Naive thymus-derived CD4-positive, alpha-beta T cell (primary cell): ENCODE measurements at places on chromosomes 7 and 10. TPM values are rescaled to one million over a fixed set of nuclear protein-coding genes. Genes with fewer than 3 reads are reported as not detected.
A peak's percentile ranks its signal among the peaks of the same experiment; 100 is the strongest.

REPIN1 gene
- total RNA-seq, result 79.7 TPM

OLAH gene
- total RNA-seq, result not detected

ZNF786 gene
- 5.4 TPM for total RNA-seq

CISD1 gene
- total RNA-seq, result 5.1 TPM

LRRTM3 gene
- not detected in 2 replicates for total RNA-seq

RELN gene
- not detected for total RNA-seq

DNA sequence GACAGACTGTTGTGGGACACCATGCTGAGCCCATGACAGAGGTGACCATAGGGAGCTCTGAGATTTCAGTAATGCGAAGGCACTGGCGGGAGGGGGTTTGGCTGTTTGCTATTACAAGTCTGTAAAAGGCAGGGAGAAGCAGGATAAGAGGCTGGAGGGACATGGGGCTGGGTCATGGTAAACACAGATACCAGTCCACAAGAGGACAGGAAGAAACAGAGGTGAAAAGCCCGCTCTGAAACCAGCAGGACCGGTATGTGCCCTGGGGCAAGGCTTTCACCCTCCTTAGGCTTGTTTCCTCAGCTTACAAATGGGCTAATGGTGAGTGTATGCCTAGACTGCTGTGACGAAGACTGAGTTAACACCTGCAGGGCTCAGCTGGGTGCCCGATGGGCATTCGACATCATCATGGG is 34.1 kb downstream of the ANXA11 start:
- H3K36me3 ChIP-seq, result peaks cover 81% of the 10 kb centered on the region
- no peak overlapping the region for H3K4me3 ChIP-seq
- peak overlapping the region; percentile 44 for H3K27ac ChIP-seq
- H3K27me3 ChIP-seq, result no peaks in the 10 kb centered on the region

DNA sequence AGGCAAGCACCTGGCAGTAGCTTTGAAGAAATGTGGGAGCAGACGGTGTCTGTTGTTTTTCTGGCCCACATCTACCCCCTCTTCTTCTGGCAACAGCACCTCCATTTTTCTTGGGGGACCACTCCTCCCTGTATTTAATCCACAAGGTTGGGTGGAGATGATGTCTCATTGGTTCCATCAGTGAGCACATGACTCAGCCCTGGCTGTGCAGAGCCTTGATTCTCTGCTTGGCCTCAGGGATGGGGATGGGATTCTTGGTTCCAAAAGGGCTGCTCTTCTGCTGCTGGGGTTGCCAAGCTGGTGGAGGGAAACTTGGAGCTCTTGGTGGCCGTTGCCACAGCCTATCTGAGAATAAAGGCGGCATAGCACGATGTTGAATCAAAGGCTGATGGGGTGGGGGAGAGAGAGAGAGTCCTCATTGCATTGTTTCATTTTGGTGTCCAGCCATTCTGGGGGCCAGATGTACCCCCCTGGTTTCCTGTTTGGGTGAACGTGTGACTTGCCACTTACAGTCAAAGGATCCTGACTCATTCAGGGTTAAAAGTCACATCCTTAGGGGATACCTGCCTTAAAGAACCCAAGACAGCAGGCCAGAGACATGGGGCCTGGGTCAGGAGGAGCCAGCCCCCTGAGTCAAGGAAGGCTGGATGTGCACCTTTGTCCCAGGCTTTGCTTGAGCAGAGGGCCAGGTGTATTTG is 25.9 kb downstream of the GRK5 start:
- no peaks in the 10 kb centered on the region for H3K4me1 ChIP-seq
- no peaks in the 10 kb centered on the region for H3K27me3 ChIP-seq
- no peaks in the 10 kb centered on the region for H3K36me3 ChIP-seq
- DNase-seq, result no peak

GRCh38 chr10:22016046-22016705 is 12.6 kb upstream of the DNAJC1 start:
- H3K36me3 ChIP-seq, result no peaks in the 10 kb centered on the region
- no peak for DNase-seq
- no peaks in the 10 kb centered on the region for H3K4me1 ChIP-seq
- H3K4me3 ChIP-seq, result no peak overlapping the region

- no peaks in the 10 kb centered on the region for H3K27me3 ChIP-seq
- no peaks in the 10 kb centered on the region for H3K36me3 ChIP-seq
- DNase-seq, result no peak
- H3K4me3 ChIP-seq, result no peak overlapping the region
- peaks cover 19% of the 10 kb centered on the region for H3K4me1 ChIP-seq
- H3K27ac ChIP-seq, result no peak overlapping the region
Measured at GRCh38 chr10:70320751-70321150, 36.9 kb upstream of the NPFFR1 start.

GRCh38 chr7:151390598-151391357 is 19.1 kb downstream of the WDR86 start:
- H3K4me1 ChIP-seq, result no peaks in the 10 kb centered on the region
- DNase-seq, result no peak
- H3K4me3 ChIP-seq, result no peak overlapping the region
- H3K27ac ChIP-seq, result no peak overlapping the region
- H3K36me3 ChIP-seq, result no peaks in the 10 kb centered on the region

- H3K27ac ChIP-seq, result no peak overlapping the region
- H3K27me3 ChIP-seq, result no peaks in the 10 kb centered on the region
- no peak overlapping the region for H3K4me3 ChIP-seq
- no peaks in the 10 kb centered on the region for H3K36me3 ChIP-seq
Measured at GRCh38 chr7:102454468-102454867, 10.2 kb downstream of the ALKBH4 start.

DNA sequence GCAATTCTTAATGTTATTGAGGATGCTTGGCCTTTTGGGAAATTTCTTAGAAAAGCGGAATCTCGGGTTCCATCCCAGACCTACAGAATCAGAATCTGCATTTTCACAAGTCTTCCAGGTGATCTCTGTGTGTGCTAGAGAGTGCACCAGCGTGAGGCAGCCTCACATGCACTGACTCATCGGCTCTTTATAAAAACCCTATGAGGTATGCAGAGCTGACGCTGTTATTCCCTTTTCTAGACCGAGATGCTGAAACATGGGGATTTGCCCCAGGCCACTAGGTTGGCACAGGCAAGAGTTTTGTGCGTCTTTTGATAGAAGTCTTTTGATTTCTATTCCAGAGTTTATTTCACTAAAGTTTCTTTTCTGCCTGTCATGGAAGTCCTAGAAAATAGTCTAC is 61.2 kb downstream of the CDCA7L start:
- H3K4me3 ChIP-seq, result no peak overlapping the region
- no peak overlapping the region for H3K27ac ChIP-seq
- H3K27me3 ChIP-seq, result no peaks in the 10 kb centered on the region
- no peaks in the 10 kb centered on the region for H3K36me3 ChIP-seq
- no peak for DNase-seq

- no peak for DNase-seq
- no peaks in the 10 kb centered on the region for H3K36me3 ChIP-seq
- H3K4me3 ChIP-seq, result no peak overlapping the region
- H3K27ac ChIP-seq, result no peak overlapping the region
- H3K4me1 ChIP-seq, result no peaks in the 10 kb centered on the region
- H3K27me3 ChIP-seq, result no peaks in the 10 kb centered on the region
Measured at GRCh38 chr10:28985137-28985885, 303.6 kb upstream of the LYZL1 start.

DNA sequence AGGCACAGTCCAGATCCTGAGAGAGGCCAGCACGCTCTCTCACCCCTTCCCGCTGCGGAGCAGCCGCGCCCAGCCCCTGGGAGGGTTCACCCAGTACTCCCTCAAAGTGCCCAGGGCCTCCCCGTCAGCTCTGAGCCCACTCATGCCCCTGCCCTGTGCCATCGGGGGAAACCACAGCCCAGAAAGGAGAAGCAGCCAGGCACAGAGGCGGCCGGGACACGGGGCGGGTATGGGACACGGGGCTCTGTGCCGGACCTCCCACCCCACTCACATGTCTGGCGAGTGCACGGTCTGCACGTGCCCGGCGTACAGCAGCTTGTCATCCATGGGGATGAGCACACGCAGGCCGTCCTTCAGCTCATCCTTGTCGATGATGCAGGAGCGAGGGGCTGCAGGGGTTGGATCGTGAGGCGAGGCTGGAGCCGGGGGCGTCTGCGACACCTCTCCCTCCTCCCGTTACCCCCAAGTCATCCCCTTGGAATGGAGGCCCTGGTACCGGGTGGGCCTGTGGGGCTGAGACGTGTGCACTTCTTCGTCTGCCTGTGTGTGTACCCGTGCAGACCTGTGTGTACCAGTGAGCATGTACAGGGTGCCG is 38.2 kb downstream of the SLC29A4 start:
- DNase-seq, result no peak
- no peak overlapping the region for H3K4me3 ChIP-seq
- H3K4me1 ChIP-seq, result no peaks in the 10 kb centered on the region
